Activated CD4-positive, alpha-beta memory T cell treated with anti-CD3 and anti-CD28 coated beads, Interleukin-2, amount 10 ng/mL, durations not matched to agents 7 days and 5 days (primary cell): ENCODE measurements at places on chromosomes 11 and 22. TPM values are rescaled to one million over a fixed set of nuclear protein-coding genes. Genes with fewer than 3 reads are reported as not detected.

FGF19 gene
- not detected for total RNA-seq

CDHR5 gene
- not detected for total RNA-seq

DDTL gene
- 2.3 TPM for total RNA-seq

MYO18B gene
- total RNA-seq = 1.6 TPM

CDK2AP2 gene
- total RNA-seq = 116 TPM

SCGB1D2 gene
- total RNA-seq = not detected

HEPN1 gene
- not detected for total RNA-seq

MDK gene
- 3.5 TPM for total RNA-seq

GLYATL1 gene
- total RNA-seq = not detected

VPREB1 gene
- not detected for total RNA-seq

GRCh38 chr22:44180706-44181032, at the start of gene PARVG:
TSS of gene PARVG (plus strand) at chr22:44180925. CDS start at chr22:44183330, 2,405 bp downstream.
- H3K27ac ChIP-seq = peak within 1 kb of the TSS; percentile 94
- DNase-seq = peak; percentile 53
- peaks cover 25% of the 10 kb centered on the region for H3K27me3 ChIP-seq
- peaks cover 22% of the 10 kb centered on the region for H3K4me1 ChIP-seq
- peak within 1 kb of the TSS; percentile 95 for H3K4me3 ChIP-seq
- H3K36me3 ChIP-seq = peaks cover 27% of the 10 kb centered on the region

DNA sequence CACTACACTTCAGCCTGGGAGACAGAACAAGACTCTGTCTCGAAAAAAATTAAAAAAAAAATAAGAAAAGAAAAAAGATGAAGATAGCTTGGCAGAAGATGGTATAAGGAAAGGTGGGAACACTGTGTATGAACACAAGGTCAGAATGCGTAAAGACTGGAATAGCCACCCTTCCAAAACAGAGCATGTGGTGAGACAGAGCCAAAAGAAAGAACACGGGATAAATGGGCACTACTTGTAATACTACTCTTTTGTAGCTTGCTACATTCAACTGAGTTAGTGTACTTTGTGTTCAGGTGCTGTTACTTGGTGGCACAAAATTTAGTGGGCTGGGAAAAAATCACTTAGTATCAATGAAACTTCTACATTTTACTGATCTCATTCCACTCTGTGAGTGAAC, 628.6 kb upstream of the KIRREL3 start:
- H3K36me3 ChIP-seq = no peaks in the 10 kb centered on the region
- no peak for DNase-seq
- no peak overlapping the region for H3K27ac ChIP-seq
- no peaks in the 10 kb centered on the region for H3K4me1 ChIP-seq

- peak; percentile 84 for DNase-seq
- peak within 1 kb of the TSS; percentile 87 for H3K27ac ChIP-seq
- no peaks in the 10 kb centered on the region for H3K27me3 ChIP-seq
These were observed at the start of gene ARAP1 for GRCh38 chr11:72752088-72752914. TSS of gene ARAP1 (minus strand) at chr11:72752408. CDS start at chr11:72727128, 25,280 bp downstream.

DNA sequence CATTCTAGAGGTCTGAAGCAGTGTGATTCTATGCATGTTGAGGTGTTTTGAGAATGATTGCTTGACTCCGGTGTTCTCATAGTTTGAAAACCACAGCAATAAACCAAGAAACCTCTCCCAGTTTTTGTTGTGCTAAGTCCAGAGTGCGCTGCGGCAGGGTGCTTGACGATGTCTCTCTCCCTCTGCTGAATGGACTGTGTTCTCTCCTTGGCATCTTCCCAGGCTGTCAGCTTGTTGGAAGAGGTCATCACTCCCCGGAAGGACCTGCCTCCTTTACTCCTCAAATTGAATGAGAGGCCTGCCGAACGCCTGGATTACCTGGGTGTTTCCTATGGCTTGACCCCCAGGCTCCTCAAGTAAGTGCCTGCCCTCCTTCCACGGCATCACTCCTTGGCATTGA, 31.0 kb downstream of the NAT10 start:
- no peak for DNase-seq
- H3K36me3 ChIP-seq = peaks cover 71% of the 10 kb centered on the region
- peak overlapping the region; percentile 11 for H3K27ac ChIP-seq
- no peak overlapping the region for H3K4me3 ChIP-seq
- H3K4me1 ChIP-seq = peaks cover 18% of the 10 kb centered on the region
- H3K27me3 ChIP-seq = no peaks in the 10 kb centered on the region

DNA sequence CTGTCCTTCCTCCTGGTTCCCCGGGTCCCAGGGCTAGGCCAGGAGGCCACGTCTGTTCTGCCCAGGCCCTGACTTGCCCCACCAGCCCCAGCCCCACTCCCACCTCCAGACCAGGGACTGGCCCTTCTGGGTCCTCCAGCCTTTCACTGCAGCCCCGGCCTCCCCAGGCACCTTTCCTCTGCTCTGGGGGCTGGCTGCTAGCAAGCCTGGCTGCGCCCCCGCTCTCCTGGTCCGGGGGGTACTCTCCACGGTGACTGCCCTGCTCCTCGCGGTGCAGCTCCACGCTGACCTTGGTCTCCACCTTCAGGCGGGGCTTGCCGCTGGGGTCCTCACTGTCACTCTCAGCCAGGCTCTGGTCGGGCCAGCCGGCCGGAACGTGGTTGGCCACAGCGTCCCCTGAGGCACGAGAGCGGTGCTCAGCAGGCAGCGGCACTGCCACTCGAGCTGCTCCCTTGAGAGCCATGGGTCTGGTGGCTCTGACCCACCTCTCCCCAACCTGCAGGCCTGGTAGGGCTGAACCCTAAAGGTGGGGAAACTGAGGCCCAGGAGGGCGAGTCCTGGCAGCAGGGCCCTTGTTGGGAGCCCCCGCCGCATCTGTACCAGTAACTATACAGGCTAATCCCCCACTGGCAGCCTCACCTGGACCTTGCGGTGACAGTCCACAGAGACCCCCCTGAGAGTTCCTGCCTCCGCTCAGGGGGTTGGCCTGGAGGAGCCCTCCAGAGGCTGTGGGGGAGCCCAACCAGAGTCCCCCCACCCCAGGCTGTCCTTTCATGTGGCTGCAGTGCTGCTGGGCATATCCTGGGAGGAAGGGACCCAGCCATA, 29.0 kb downstream of the TRMU start:
- no peaks in the 10 kb centered on the region for H3K4me1 ChIP-seq
- no peak overlapping the region for H3K4me3 ChIP-seq
- DNase-seq = no peak
- no peaks in the 10 kb centered on the region for H3K36me3 ChIP-seq
- no peak overlapping the region for H3K27ac ChIP-seq

DNA sequence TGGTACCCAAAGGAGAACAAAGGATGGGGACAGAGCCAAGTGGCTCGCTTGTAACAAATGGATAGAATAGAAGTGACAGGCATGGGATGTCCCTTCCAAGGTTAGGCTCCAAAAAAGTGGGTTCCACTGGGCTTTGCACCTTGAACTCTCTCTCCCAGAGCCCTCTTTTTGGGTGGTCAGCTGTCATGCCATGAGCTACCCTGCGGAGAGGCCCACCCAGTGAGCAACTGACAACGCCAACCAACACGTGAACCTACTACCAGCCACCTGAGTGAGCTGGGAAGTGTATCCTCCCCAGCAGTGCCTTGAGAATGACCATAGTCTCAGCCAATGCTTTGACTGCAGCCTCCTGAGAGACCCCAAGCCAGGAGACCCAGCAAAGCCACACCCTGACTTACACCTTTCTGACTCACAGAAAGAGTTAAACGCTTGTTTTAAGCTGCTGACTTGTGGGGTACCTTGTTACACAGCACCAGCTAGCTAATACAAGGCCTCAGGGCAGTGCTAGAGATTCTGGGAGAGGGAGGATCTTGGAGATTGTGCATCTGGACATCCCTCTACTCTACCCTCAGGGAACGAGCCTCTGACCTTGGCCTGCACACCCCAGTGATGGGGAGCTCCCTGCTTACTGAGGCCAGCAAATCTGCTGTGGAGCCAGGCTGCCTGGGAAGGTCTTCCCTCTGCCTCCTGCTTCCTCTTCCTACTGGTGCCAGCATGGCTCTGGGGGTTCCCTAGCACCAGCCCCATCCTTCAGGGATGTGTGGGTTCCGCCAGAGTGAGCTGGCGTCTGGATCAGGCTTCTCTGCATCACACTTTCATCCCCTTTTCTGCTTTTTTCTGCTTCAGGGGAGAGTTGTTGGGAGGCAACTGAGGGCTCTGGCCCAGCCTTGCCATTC, 29.1 kb upstream of the RFPL3 start:
- H3K27me3 ChIP-seq = no peaks in the 10 kb centered on the region
- no peaks in the 10 kb centered on the region for H3K36me3 ChIP-seq

GRCh38 chr11:23780231-23780630, 716.6 kb upstream of the LUZP2 start:
- H3K36me3 ChIP-seq = no peaks in the 10 kb centered on the region
- H3K27me3 ChIP-seq = no peaks in the 10 kb centered on the region
- no peak overlapping the region for H3K27ac ChIP-seq
- no peak for DNase-seq
- H3K4me1 ChIP-seq = no peaks in the 10 kb centered on the region

DNA sequence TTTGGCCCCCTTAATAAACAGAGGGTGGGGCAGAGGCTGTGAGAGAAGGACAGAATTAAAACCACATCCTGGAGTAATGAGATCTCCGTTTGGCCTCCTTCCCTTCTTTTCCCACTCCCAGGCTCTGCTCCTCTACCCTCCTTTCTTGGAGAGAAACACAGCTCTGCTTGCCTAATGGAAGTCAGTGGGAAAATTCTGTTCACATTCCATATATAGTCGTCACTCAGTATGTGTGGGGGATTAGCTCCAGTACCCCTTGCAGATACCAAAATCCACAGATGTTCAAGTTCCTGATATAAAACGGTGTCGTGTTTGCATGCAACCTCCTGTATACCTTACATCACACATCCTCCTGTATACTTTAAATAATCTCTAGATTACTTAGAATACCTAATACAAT, 37.6 kb upstream of the THY1 start:
- H3K27ac ChIP-seq = no peak overlapping the region
- no peaks in the 10 kb centered on the region for H3K36me3 ChIP-seq
- DNase-seq = no peak

DNA sequence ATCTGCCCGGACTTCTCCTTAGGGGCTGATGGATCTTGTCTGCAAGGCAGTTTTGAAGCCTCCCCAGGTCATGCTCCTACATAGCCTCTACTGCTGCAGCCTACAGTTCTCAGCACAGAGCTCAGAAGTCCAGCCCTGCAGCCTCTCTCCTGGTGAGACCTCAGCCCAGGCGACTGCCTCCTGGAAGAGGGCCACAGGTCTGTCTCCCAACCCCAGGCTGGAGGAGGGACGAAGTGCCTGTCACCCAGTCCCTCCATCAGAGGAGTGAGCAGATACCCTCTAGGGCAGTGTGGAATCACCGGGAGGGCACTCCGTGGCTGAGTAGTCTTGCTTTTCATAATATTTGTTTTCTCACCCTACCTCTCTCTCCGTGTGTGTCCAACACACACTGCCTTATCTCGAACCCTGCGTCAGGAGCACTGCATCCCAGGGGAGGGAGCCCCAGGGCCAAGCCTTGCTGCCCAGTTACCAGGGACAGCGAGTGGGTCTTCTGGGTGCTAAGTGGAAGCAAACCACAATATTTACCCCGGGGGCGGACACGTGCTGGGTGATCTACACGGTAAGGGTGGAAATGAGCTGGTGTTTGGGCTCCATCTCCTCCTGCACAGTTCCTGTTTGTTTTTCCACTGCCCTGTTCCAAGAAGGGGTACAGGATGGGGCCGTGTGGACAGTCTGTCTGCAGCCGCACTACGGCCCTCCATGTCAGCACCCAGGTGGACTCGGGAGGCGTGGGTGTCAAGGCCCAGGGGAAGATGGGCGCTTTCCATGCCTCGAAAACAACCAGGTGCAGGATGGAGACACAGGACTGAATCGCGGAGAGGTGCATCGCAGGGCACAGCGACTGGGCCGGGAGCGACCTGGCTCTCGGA, 133.7 kb upstream of the HSD17B12 start:
- H3K27ac ChIP-seq = no peak overlapping the region
- peaks cover 31% of the 10 kb centered on the region for H3K27me3 ChIP-seq
- no peak for DNase-seq
- H3K36me3 ChIP-seq = no peaks in the 10 kb centered on the region
- no peaks in the 10 kb centered on the region for H3K4me1 ChIP-seq
- no peak overlapping the region for H3K4me3 ChIP-seq

DNA sequence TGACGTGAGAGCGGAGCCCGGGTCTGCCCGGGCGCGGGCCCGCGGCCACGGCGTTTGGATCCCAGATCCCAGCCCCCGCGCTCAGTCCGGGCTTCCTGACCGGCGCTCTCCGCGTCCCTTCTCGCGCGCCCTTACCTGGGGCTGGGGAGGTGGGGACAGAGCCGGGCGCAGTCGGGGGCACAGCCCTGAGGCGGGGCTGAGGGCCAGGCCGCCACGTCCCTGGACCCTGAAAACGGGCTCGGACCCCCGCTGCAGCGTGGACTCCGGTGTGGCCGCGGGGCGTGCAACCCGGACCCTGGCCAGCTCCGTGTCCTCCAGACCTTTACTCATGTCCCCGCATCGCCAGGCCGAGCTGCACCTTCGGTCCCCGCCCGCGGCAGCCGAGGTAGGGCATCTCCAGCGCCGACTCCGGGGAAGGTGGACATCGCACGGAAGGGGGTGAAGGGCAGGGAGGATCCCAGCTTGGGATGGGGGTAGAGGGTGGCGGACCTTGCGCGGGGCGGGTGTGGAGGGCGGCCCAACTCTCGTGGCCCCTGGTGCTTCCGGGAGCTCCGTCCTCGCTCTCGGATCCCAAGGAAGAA, 9.9 kb upstream of the AIFM3 start:
- H3K27ac ChIP-seq = no peak overlapping the region
- H3K4me1 ChIP-seq = peaks cover 4% of the 10 kb centered on the region

DNA sequence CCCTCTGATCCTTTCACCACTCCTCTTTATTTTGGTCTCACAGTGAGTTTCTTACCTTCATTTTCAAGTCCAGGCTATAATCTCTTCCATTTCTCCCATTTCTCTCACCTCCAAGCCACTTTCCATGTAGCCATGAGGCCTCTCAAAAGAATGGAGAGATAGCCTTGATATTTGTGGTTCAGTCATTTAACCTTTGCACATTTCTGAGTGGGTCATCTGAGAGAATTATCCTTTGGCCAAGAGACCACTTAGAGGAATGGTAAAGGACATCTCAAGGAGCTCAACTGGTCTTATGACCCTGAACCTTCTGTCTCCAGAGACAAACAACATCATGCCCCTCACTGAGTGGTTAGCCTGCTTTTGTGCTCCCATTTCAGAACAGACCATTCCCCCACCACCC, 121.1 kb downstream of the KIRREL3 start:
- H3K27me3 ChIP-seq = peaks cover 1% of the 10 kb centered on the region
- H3K36me3 ChIP-seq = no peaks in the 10 kb centered on the region
- DNase-seq = no peak
- H3K4me3 ChIP-seq = no peak overlapping the region

DNA sequence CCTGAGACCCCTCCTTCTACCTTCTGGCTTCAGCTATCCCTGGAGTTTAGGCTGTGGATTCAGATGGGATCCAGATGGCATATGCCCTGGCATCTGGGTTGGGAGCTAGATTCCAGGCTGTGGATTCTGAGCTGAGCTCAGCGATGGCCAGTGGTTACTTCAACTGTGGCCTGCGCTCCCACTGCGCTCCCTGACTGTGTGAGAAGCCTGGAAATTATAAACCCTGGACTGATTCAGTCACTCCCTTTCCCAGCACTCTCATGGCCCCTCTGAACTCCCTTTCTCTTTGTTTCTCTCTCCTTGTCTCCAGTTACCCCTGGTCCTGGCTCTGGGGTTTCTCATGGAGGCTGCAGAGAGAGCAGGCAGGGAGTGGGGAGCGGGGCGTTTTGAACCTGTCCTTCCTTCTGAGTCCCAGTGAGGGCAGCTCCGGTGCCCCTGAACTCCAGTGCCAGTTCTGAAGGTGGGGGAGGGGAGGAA, 4.8 kb downstream of the ARHGEF17 start:
- no peak for DNase-seq
- peaks cover 9% of the 10 kb centered on the region for H3K4me1 ChIP-seq
- H3K4me3 ChIP-seq = no peak overlapping the region
- no peaks in the 10 kb centered on the region for H3K36me3 ChIP-seq

GRCh38 chr11:32312206-32312817, 123.0 kb downstream of the WT1 start:
- no peak for DNase-seq
- H3K36me3 ChIP-seq = no peaks in the 10 kb centered on the region
